AG04449 (cell line): ENCODE measurements at places on chromosomes 3 and 15.

DNA sequence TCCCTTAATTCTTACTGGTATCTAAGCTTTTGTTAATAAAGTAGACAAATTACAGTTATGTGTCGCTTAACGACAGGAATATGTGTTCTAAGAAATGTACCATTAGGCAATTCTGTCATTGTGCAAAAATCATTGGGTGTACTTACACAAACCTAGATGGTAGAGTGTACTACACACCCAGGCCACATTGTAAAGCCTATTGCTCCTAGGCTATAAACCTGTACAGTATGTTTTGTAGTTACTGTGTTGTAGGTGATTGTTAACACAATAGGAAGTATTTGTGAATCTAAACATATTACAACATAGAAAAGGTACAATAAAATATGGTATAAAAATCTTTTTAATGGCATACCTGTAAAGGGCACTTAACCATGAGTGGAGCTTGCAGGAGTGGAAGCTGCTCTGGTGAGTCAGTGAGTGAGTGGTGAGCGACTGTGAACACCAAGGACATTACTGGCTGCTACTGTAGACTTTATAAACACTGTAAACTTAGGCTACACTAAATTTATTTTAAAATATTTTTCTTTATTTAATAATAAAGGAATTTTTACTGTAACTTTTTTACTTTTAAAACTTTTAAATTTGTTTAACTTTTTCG lies 47.4 kb downstream of the FSIP1 start:
- no peak for DNase-seq

DNA sequence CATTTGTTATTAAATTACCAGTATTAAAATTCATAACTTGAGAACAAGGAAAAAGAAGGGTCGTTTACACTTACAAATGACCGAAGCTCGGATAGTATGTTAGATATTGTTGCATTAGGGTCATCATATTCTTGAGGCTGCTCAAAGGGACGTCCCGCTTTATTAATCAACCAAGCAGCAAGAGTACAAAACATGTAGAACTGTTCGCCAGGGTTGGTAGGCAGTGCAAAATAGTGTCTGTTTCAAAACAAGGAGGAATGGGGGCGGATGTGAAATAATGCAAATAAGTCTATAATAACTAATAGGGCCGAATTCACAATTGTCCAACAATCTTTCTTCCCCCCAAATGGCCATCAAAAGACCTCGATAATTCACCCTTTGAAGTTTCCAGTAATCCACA lies 2.9 kb downstream of the IFT57 start:
- no peak for DNase-seq

- no peak for DNase-seq
These were observed 273.4 kb downstream of the IGSF11 start for GRCh38 chr3:118761291-118761606.

DNA sequence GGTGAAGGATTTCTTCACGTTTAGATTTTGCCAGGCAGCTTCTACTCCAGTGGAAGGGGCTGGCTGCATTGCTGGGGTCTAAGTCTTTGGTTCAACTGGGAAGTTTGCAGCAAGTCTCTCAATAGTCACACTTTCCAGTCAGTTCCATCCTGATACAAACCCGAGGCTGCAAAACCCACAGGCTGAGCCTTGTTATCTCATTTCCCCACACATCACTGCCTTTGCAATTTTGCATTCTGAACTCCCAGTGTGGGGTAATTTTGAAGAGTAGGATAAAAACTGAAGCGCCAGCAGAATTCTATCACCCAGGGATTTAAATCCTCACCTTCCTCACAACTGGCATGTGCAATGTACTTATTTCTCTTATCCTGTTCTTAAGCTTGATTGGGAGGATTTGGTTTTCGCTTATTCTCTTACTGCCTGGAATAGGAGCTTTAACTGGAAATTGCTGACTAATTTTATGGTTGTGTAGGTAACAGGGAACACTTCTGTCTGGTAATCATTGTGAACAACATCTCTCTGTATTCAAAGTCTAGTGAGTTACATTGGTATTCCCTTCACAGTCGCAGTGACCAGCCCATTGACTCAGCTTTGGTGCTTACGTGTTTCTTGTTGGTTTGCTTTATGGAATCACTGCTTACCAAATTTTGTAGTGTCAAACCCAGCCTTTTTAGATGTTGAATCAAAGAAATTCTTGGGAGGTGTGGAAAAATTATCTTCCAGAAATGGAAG lies 142.0 kb upstream of the TOPAZ1 start:
- no peak for DNase-seq

DNA sequence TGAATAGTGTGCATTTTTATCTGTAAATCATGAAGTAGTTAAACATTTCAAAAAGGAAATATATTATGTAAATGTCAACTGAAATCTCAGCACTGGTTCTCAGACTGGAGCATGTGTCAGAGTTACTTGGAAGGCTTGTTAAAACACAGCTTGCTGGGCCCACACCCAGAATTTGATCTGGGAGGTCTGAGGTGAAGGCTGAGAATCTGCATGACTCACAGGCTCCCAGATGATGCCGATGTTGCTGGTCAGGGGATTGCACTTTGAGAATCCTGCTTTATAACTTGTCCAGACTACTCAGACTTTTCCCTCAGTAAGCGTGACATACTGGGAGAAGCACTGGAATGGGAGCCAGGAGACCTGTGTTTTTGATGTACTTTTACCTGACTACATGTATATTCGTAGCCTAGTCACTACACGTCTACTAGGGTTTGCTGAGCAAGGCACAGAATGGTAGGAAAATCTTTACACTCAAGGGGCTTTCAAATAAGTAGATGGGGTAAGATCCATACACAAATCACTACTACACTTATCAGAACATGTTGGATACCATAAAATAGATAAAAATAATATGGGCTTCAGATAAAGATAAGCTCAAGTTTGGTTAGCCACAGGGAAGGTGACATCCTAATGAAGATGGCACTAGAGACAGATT lies 77.1 kb upstream of the MEX3B start:
- peak; percentile 97 for DNase-seq

- DNase-seq = no peak
These were observed 43.5 kb upstream of the PTX3 start for GRCh38 chr3:157393113-157393512.

DNA sequence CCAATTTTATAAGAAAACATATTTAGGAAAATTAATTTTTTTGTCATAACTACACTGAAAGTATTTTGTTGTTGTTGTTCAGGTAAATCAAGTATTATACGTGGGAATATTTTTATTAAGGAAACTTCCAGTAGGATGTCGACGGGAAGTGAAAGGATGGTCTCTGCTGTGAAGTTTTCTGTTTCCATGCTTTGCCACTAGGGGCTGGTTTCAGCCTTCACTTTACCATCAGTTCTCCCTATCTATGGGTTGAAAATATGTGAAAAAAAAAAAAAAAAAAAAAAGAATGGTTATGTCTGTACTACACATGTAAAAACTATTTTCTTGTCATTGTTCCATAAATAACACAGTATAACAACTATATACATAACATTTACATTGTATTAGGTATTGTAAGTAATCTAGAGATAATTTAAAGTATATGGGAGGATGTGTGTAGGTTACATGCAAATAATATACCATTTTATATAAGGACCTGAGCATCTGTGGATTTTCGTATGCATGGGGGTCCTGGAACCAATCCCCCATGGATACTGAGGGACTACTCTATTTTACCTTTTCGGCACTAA lies 136.7 kb downstream of the SMAD6 start:
- no peak for DNase-seq

GRCh38 chr3:115068799-115069198 lies 78.3 kb downstream of the ZBTB20 start:
- DNase-seq = no peak

DNA sequence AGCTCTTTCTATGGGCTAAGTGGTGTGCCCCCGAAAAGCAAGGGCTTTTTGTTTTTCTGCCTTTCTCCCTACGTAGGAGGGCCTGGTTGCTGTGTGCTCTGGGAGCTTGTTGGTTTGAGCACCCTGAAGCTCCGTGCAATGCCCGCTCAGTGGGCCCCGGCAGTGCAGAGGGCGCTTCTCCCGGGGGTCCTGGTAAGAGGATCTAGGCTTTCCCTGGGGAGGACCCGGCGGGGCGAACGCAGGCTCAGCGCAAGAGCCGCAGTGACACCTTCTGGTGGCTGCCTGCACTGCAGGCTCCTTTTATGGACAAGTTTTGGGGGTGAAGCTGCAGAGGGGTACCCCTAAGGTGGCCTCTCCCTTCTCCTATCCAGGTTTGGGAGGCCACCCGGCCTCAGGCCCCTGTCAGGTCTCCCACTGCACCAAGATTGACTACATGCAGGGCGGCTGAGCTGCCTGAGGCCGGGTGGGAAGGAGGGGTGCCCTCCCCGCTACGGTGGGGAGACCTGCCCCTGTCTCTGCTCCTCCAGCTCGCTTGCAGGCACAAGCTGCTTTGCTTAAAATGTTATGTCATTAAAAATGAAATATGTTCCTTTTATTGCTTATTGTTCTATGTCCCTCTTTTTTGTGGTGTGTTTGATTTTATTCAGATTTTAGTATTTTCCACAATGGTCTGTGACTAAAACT lies 387.9 kb downstream of the GABRG3 start:
- DNase-seq = no peak

GRCh38 chr15:61702224-61703020 lies 357.8 kb downstream of the VPS13C start:
- DNase-seq = no peak

DNA sequence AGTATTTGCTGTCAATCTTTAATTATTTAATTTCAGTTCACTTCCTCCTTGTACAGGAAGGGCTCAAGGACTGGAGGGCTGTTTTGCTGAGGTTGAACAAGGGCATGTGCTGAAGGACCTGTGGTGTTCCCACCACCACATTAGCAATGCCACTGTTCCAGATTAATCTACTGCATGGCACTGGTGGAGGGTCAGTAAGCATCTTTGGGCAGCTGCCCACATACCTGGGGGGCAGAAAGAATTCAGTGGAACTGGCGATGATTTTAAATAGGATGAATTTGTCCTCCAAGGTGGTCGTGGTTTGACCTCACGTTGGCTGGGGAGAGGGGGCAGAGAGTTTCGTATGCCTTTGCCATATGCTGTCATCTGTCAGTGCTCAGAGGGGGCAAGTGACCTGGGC lies 244.8 kb downstream of the TLE3 start:
- no peak for DNase-seq

- no peak for DNase-seq
These were observed 73.7 kb upstream of the TLE3 start for GRCh38 chr15:70171256-70171886.

DNA sequence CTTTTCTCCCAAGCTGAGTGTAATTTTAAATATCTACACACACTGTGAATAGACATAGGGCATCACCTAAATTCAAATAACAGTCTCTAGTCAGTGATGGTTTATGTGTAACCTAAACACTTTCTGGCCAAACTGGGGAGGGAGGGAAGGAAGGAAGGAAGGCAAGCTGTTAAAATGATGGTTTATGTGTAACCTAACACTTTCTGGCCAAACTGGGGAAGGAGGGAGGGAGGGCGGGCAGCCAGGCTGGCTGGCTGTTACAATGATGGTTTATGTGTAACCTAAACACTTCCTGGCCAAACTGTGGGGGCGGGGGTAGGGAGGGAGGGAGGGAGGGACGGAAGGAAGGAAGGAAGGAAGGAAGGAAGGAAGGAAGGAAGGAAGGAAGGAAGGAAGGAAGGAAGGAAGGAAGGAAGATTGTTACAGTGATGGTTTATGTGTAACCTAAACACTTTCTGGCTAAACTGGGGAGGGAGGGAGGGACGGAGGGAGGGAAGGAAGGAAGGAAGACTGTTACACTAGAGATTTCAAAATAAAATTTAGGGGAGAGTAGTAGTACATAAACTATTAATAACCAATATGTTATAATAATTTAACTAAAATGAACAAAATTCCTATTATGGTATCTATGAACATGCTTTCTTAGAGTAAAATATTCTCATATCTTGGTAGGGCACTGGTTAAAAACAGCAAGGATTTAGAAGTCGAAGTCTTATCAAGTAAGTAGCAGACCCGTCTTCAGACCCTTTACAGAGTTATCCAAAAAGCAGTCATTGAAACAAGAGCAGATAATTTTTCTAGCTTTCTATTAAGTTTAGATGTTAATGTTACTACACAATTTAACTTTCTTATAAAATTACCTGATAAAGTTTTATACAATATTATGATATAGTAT lies 148.1 kb downstream of the LMLN start:
- no peak for DNase-seq

GRCh38 chr3:34107669-34108068 lies 309.2 kb downstream of the PDCD6IP start:
- no peak for DNase-seq

- no peak for DNase-seq
These were observed 213.9 kb upstream of the PFN2 start for GRCh38 chr3:150184426-150185071.

- no peak for DNase-seq
These were observed 450.2 kb upstream of the WNT5A start for GRCh38 chr3:55937301-55937700.

- DNase-seq = no peak
These were observed 2.7 kb upstream of the KNL1 start for GRCh38 chr15:40591389-40591788.

- DNase-seq = no peak
These were observed 325.1 kb downstream of the CACNA2D3 start for GRCh38 chr3:54447427-54447826.

DNA sequence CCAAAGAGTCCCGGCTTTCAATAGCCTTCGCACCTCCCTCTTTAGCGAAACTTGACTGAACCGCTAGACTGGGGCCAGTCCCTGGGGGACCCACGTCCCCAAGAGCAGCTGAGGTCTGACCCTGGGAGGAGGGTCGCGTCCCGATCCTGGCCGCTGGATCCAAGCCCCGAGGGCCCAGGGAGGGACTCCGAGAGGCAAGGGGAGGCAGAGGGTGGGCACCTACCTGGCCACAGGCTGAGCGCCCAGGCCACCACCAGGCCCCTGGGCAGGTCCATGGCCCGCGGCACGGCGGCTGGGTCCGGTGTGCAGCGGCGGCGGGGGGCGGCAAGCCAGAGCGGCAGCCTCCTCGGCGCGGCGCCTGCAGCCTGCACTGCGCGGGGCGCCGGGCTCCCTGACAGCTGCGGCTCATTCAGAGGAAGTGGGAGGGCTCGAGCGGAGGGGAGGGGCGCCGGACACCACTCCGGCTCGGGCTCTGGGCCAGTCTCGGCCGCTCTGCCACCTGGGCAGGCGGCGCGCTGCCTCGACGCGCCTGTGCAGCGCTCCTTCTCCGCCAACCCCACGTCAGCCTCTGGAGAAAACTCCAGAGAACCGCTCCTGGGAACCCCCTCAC lies at the start of gene ITGA11:
Gene ITGA11, minus strand, starts transcription at position 372 of the 610 bp plus-strand sequence. Its CDS starts 97 bp downstream, at position 275.
- no peak for DNase-seq

- DNase-seq = no peak
These were observed 15.3 kb downstream of the ACP3 start for GRCh38 chr3:132332508-132332907.
